ENCODE measurements at places on chromosomes 3 and 15. TPM values are rescaled to one million over a fixed set of nuclear protein-coding genes. Genes with fewer than 3 reads are reported as not detected.

- DNase-seq = no peak
Observed at GRCh38 chr15:89852342-89852995, 37.8 kb upstream of the ANPEP start.

Gene KLHL40
- total RNA-seq = not detected

DNA sequence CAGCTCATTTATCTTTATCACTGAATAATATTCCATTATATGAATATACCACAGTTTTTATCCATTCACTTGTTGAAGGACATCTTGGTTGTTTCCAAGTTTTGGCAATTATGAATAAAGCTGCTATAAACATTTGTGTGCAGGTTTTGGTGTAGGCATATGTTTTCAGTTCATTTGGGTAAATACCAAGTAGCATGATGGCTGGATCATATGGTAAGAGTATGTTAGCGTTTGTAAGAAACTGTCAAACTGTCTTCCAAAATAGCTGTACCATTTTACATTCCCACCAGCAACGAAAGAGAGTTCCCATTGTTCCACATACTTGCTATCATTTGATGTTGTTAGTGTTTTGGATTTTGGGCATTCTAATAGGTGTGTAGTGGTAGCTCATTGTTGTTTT lies 72.0 kb upstream of the GOLGA8J start:
- no peak for DNase-seq

- no peak for DNase-seq
Observed at GRCh38 chr3:37736624-37737023, 125.1 kb upstream of the CTDSPL start.

Gene CYP1A2
- total RNA-seq = not detected

DNA sequence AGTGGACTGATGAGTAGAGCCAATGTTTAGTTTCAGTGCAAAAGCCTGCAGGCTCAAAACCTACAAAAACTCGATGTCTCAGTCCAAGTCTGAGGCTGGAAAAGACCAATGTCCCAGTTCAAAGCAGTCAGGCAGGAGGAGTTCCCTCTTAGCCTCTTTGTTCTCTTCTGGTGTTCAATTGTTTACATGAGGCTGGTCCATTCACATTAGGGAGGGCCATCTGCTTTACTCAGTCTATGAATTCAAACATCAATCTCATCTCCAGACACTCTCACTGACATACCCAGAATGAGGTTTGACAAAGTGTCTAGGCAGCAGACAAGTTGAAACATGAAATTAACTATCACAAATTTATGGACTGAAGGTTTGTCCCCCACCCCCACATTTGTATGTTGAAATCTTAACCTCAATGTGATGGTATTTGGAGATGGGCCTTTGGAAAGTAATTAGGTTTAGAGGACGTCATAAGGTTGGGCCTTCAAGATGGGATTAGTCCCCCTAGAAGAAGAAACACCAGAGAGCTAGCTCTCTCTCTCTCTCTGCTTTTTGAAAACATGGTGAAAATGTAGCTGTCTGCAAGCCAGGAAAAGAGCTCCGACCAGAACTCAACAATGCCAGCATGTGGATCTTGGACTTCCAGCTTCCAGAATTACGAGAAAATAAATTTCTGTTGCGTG lies 438.5 kb upstream of the RGMA start:
- DNase-seq = no peak

Gene TPRG1
- total RNA-seq = 2.9 TPM

DNA sequence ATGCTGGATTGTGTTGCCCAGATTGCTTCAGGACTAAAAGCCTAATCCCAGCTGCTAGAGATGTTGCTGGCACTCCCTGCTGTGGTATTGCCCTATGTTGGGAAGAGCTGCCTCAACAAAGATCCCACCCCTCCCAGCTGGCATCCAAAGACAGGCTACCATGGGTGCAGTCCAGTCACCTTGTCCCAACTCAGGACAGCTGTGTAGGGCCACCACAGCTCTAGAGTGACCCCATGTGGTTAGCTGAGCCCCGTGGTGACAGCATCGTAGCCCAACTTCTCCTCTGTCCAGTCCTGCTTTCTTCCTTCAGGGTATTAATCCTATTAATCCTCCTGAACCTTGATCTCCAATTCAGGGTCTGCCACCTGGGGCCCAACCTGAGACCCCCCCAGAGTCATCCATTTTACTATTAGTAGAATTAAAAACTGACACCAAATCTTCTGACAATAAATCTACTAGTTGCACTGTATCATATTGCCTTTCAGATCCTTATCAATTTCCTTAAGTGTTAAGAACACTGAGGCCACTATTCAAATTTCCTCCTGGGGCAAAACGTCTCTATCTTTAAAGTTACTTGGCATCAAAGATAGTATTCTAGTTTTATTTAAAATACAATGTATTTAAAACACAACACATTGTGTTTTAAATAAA lies 83.5 kb downstream of the AQP9 start:
- DNase-seq = no peak

GRCh38 chr15:45780352-45780751 lies 145.5 kb downstream of the SQOR start:
- no peak for DNase-seq

DNA sequence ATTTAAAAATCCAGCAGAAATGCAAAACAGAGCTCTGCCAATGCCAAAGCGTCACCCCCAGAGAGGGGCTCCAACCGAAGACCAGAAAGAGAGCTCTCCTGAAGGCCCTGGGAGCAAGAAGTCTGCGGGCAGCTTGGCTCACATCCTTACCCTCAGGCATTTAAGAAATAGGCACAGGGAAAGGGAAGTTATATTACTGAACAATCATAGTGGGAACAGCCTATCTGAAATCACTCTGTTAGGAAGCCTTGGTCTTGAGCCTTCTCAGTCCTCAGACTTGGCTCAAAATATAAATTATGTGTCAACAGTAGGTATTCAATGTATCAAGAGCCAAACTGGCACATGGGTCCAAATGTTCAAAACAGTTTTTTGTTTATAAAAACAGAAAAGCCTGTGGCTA lies 10.3 kb upstream of the PPARG start:
- DNase-seq = no peak
